ENCODE measurements at places on chromosomes 11 and 22.

DNA sequence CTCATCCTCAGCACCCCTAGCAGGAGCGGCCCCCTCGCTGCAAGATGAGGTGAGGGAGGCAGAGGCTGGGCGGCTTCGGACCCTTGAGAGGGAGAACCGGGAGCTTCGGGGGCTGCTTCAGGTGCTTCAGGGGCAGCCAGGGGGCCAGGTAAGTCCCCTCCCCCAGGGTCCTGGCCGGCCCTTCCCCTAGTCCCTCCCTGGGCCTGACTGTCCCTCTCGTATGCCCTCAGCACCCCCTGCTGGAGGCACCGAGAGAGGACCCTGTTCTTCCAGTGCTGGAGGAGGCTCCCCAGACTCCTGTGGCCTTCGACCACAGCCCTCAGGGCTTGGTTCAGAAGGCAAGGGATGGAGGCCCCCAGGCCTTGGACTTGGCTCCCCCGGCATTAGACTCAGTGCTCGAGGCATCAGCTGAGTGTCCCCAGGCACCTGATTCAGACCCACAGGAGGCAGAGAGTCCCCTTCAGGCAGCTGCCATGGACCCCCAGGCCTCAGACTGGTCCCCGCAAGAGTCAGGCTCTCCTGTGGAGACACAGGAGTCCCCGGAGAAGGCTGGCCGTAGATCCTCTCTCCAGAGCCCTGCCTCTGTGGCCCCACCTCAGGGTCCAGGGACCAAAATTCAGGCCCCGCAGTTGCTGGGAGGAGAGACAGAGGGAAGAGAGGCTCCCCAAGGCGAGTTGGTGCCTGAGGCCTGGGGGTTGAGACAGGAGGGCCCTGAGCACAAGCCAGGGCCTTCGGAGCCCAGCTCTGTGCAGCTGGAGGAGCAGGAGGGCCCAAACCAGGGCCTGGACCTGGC lies 4.0 kb downstream of the CCDC88B start:
- no peak for DNase-seq

GRCh38 chr11:118715837-118716260 lies 36.4 kb upstream of the TREH start:
- DNase-seq: no peak

DNA sequence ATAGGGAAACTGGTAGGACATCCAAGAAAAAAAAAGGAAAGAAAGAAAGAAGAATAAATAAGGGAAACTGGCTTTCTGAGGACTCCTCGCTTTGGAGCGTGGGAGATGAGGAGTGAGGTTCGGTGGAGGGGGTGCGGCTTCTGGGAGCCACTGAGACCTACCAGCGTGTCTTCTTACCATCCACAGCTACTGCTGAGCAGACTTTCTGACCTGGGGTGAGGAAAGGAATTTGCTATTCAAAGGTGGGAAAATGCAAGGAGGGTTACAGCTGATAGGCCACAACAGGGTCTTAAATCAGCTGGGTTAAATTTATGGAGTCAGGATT lies 488 bp upstream of the SELENOM start:
- DNase-seq: no peak

DNA sequence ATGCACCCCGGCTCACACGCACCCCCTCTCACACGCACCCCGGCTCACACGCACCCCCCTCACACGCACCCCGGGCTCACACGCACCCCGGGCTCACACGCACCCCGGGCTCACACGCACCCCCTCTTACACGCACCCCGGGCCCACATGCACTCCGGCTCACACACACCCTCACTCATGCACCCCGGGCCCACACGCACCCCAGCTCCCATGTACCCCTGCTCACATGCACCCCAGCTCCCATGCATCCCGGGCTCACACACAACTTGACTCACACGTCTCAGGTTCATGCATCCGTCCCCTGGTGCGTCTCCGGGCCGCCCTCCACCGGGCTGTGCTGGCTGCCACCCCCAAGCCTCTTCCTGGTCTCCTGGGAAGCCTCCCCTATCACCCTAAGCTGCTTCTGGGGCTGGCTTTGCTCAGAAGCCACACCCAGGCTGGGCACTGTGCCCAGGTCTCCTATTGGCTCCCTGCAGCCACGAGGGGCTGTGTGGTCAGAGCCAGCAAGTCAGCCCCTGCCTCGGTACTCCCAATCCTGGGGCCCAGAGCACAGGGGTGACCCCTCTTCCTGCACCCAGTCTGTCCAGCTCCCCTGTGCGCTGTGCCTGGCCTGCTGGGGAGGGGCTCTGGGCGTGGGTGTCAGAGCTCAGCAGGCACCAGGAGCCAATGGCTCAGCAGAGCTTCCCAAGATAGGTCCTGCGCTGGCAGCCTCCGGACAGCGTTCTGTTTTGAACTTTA lies 16.9 kb downstream of the TSPAN4 start:
- DNase-seq: no peak

DNA sequence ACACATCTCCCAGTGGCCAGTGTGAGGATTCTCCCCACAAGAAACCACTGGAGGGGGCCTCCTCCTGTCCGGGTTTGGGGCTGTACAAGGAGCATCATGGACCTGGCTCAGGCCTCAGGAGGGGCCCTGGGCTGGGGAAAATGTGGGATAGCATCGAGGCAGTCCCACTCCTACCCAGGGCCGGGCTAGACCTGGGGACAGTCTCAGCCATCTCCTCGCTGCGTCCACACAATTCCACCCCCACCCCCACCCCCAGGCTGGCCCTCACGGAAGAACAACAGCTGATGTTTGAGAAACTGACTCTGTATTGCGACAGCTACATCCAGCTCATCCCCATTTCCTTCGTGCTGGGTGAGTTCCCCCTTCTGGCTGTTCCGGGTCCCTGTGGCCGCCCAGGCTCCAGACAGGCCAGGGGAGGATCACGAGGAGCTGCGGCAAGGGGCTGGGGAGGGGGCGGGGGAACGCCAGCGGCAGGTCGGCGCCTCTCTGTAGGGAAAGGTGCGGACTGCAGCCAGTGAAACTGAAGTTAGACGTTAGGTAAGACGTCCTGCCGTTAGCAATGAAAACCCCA lies 4.8 kb downstream of the BEST1 start:
- DNase-seq: no peak

- no peak for DNase-seq
These were observed 21.9 kb upstream of the LYVE1 start for GRCh38 chr11:10590218-10590915.

DNA sequence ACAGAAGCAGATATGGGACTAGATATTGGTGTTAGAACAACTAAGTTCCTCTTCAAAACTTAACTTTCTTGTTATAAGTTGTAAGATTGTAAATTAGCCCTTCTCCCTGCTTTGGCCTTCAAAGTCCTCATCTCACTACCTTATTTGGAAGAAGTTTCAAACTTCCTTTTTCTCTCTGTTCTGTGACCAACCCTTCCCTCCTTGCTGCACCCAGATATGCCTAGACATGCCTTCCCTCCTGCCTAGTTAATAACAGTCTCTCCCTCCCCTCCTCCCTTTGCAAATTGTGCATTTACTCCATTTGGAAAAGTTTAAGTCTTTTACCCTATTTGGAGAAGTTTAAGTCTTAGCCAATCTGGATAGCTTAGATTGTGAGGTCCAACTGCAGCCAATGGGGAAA lies 4.9 kb downstream of the OR52K2 start:
- DNase-seq: no peak

DNA sequence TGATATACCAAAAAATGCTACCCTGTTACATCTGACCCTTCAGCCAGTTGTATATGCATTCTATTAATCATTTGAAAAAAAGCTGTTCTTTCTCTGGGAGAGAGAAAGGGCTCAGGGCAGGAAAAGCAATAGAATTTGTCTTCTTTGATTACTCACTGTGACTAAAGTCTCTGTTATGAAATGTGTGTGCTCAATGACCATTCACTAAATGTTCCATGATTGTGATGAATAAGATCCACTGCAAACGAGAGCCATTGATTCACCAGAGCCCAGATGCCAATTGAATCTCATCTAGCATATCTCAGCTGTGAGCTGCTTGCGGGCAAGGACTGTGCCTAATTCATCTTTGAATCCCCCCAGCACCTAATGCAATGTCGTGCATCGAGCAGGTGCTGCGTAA lies 184.3 kb downstream of the OPCML start:
- DNase-seq: no peak

GRCh38 chr22:29484642-29485041 lies 4.6 kb downstream of the NEFH start:
- no peak for DNase-seq

DNA sequence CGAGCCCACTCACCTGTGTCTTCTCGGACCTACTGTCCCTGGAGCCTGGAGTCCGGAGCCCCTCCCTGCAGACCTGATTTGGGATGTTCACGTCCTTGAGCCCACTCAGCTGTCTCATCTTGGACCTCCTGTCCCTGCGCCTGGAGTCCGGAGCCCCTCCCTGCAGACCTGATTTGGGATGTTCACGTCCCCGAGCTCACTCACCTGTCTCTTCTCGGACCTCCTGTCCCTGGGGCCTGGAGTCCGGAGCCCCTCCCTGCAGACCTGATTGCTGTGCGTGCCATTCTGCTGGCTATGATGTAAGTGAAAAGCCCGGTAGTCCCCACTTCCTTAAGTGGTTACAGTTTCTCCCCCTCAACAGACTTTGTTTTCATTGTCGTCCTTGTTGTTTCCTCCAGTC lies 867.1 kb downstream of the BRD1 start:
- no peak for DNase-seq

GRCh38 chr11:47175746-47176327 lies 842 bp downstream of the ARFGAP2 start:
- DNase-seq: no peak

DNA sequence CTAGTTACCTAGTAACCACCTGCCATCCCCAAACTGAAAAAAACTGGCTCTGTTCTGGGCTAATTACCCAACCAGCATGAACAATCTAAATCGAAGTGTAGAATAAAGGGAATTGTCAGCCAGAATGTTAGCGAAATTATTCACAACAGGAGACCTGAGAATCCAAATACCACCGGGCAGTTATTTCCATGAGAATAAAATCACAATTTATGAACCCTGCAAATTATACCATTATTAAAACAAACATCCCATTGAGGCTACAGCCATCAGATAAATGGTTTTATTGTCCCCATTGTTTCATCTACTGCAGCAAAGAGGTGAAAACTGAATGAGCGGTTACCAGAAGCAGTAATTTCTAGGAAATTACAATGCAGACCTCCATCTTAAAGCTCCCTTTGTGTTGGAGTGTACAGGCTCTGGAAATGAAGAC lies 21.7 kb downstream of the FAM168A start:
- DNase-seq: no peak

DNA sequence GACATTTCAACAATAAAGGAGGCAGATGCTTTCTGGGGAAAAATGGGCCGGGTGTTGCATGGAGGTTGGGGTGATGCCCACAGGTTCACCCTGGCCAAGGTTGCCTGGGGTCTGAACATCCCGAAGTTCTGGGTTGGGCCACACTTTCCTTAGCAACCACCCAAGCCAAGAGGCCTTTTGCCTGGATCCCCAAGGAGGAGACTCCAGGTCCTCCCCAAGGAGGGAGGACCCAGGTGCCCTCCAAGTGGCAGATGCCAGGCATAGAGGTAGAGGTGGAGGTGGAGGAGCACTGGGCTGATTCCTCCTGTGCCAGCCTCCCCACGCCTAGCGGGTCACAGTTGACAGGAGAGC lies 1.2 kb downstream of the CYB5R3 start:
- DNase-seq: no peak

DNA sequence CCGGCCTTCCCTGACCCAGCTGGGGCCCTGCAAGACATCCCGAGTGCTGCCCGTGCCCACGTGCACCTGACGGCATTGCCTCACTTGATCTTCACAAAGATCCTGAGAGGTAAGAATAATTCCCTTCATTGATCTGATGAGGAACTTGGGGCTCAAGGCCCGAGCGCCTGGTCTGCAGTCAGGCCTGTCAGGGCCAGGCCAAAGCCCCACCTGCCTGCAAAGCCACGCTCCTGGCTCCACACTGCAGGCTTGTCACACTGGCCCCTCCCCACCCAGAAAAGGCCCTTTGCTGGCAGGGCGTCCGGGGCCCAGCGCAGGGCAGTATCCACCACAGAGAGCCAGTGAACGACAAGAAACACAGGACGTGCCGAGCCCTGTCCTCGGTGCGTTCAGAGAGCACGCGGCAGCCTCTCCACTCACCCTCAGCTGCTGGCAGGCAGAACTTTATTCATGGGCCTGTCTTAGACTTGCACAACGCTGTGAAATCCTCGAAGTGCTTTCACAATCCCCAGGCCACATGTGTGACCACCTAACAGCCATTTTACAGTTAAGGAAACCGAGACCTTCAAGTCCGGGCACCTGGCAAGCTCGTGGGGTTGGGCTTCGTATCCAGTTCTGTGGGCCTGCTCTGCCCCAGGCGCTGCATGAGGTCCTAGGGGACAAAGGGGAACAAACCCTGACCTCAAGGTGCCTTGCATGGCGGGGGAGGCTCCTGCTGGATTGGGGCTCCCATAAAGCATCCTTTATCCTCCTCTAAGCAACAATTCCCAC lies 14.8 kb downstream of the KIAA0930 start:
- DNase-seq: no peak

GRCh38 chr11:119029340-119030028 lies 1.2 kb downstream of the SLC37A4 start:
- DNase-seq: peak; percentile 57

Data from stimulated activated CD4-positive, alpha-beta T cell treated with anti-CD3 and anti-CD28 coated beads, Interleukin-4, amount 100 ng/mL, for 4 hours (primary cell).